ENCODE measurements at places on chromosomes 13 and 19.

DNA sequence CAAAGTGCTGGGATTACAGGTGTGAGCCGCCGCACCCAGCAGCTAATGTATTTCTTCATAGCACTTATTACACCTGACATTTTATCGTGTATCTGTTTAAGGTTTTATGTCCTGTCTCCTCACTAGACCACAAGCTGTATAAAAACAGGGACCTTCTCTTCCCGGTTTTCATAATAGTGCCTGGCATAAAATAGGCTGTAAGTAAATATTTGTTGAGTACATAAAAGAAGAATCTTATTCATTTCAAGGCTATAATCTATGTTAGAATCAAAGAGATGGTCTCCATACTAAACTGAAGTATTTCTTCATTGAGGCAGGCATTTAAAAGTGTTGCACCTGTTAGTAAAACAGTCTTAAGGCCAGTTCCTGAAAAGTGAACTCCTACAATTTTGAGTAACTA is 194.0 kb downstream of the SHISA2 start:
- DNase-seq, result no peak

DNA sequence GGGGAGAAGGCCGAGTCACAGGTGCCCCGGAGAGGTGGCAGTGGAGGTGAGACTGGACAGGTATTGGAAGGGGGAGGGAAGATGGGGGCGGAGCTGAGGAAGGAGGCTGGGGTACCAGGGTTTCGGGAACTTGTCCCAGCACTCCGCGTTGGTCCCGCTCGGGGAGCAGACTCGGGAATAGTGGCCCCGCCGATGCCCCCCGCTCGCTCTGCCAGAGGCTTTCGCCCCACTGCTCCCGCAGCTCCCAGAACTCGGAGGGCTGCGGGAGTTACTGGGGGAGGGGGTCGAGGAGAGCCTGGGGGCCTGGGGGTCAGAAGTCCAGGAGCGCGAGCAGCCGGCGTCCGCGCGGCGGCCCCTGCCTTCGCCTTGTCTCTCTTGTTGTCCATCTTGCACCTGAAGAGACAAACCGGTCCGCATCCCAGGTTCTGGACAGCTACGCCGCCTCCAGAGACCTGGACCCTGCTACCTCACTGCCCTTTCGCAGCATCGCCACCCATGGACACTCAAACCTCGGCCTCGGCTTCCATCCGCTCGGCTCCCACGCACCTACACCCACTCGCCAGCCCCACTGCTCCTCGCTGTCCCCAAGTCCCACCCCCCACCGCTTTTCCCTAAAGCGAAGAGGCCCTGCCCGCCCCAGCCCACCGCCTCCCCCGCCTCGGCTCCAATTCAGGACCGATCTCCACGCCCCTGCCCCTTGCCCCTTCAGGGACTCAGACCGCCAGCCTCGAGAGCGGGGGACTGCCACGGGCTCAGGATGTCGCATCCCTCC is 700 bp downstream of the PRR36 start:
- DNase-seq, result no peak

DNA sequence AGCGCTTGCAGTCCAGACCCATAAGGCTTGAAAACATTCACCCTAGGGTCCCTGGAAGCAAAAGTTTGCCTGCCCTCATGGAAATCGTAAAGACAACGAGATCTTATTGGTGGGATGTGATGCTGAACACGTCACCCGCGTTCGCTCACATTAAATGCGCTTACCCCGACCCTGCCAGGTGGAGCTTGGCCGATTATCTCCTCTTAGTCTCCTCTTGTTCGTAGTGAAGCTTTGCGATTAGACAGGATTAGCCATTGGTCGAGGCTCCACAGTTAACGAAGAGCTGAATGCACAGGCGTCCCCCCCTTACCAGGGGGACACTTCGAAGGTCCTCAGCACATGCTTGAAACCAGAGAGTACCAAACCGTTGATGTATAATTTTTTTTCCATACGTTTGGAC is 16.0 kb upstream of the KDM4B start:
- DNase-seq, result no peak

GRCh38 chr19:33177417-33177979 is 16.6 kb upstream of the LRP3 start:
- DNase-seq, result no peak

DNA sequence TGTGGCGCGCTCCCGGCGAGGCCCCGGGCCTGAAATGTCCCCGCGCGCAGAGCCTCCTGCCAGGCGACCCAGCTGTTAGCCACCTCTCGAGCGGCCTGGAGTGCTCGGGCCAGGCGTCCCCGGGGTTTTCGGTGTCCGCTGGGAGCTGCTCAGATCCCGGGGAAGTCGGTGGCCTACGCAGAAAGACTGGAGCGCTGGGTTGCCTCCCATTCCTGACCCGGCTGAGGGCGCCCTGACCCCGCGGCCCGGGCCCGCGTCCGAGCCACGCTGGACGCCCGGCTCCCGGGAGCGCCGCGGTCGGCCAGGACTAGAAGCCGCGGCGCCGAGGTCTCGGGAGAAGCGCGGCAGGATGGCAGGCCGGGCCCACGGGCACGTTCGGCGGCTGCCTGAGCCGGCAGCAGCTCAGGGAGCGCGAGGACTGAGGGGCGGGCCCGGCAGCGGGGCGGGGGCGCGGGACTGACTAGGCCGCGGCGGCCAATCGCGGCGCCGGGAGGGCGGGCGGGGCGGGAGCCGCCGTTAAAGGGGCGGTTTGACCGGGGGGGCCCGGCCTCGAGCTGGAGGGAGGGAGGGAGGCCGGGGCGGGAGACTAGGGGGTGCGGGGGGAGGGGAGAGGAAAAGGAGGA is 1.3 kb upstream of the ZIC2 start:
- no peak for DNase-seq

DNA sequence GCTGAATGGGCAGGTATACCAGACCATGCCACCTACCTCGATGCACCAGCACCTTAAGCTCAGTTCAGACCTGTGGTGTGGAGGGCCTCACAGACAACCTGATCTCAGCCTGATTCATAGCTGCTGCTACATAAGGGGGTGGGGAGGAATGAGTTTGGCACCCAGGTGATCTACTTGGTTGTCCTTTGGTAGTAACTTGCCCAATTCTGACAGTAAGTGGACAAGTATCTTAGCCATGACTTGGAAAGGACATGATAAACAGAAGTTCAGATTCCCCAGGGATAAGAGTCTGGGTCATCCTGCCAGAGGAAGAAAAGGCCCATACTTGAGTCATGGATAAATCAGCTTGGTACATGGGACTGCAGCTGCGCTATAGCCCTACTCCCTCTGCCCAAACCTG is 28.4 kb upstream of the SOHLH2 start:
- no peak for DNase-seq

DNA sequence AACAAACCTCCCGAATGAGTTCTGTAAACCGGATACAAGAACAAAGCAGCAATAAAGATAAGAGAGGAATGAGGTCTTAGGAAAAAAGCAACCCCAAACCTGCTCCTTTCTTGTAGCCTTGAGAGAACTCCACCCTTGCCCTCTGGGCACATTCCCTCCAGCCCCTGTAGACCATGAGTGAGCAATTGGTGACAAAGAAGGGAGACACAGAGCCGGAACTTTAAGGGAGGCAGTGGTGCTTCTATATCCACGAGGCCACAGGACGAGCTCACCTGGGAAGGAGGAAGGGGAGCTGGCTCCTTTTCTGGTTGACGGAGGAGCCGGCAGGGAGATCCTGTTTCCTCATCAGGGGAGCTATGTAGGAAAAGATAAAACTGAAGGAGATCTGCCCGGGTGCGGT is 13.0 kb downstream of the BRME1 start:
- no peak for DNase-seq

- no peak for DNase-seq
Observed at GRCh38 chr13:113851826-113852535, 11.9 kb downstream of the GAS6 start.

GRCh38 chr13:98570929-98571372 is 6.0 kb downstream of the STK24 start:
- DNase-seq, result no peak

DNA sequence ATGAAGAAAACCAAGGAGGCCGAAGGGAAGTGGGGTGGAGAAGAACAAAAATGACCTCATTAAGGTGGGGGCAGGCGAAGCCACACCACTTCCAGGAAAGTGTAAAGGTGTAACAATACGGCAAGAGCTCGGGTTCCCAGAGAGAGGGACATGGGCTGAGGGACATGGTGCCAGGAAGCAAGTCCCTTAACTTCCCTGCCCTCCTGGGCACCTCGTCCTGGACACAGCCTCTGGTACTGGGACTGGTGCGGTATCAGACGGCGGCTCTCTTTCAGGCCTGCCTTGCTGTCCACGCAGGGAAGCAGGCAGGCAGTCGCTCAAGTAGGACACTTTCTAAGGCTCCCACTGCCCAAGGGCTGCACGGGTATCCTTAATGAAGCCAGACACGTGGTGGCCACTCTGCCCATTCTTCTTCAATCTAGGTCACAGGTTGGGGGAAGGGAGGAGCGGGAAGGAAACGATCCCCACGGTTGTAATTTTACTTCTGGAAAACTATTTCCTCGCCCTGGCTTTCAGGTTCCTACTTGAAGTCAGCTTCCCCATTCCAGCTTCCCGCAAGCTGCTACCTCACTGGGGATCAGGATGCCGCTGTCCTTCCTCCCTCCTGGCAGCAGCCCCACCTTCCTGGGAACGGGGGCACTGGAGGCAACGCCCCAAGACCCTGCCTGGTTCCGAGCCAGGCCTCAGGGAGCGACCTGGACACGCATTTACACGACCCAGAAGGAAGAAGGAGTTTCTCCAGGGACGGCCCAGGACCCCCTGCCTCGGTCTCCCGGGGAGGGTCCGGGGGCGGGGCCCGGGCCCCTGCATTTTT is 1.2 kb downstream of the AP3D1 start:
- no peak for DNase-seq

- no peak for DNase-seq
Observed at GRCh38 chr13:95185311-95185710, 115.9 kb downstream of the ABCC4 start.

GRCh38 chr19:48578891-48579290 is 26.9 kb downstream of the SULT2B1 start:
- DNase-seq, result no peak

- no peak for DNase-seq
Observed at GRCh38 chr13:113762538-113762937, 3.5 kb downstream of the TMEM255B start.

GRCh38 chr13:23433171-23434153 is at the start of gene SACS:
TSS of gene SACS (minus strand) at chr13:23433702. CDS start at chr13:23411239, 22,463 bp downstream.
- DNase-seq, result peak; percentile 41

GRCh38 chr13:44432650-44433049 is 59.0 kb downstream of the SERP2 start:
- no peak for DNase-seq

- no peak for DNase-seq
Observed at GRCh38 chr19:37997911-37998344, 90.9 kb downstream of the SIPA1L3 start.

- no peak for DNase-seq
Observed at GRCh38 chr13:50123002-50123401, 107.8 kb downstream of the KCNRG start.

DNA sequence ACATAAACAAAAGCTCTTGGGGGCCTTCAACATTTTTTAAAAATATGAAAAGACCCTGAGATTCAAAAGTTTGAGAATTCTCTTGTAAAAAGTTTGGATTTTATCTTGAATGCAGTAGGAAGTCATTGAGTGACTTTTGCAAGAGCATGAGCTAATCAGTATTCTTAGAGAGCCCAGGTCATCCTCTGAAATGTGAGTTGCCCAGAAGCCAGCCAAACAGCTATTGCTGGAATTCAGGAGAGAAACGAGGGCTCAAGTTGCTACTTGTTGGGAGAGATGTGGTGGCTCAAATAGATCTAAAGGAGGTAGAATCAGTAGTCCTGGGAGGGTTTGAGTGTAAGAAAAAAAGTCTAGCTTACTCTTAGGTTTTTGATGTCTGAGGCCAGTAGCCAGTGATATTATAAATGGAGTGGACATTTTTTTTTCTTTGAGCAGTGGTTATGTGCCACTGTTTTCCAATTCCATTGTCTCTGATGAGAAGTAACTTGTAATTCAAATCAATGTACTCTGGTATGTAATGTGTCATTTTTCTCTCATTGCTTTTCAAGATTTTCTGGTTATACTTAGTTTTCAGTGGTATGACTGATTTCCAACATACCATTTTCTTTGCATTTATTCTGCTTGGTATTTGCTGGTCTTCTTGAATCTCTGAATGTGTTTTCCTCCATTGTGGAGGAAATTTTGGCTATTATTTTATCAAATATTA is 30.7 kb downstream of the LMO7 start:
- no peak for DNase-seq

DNA sequence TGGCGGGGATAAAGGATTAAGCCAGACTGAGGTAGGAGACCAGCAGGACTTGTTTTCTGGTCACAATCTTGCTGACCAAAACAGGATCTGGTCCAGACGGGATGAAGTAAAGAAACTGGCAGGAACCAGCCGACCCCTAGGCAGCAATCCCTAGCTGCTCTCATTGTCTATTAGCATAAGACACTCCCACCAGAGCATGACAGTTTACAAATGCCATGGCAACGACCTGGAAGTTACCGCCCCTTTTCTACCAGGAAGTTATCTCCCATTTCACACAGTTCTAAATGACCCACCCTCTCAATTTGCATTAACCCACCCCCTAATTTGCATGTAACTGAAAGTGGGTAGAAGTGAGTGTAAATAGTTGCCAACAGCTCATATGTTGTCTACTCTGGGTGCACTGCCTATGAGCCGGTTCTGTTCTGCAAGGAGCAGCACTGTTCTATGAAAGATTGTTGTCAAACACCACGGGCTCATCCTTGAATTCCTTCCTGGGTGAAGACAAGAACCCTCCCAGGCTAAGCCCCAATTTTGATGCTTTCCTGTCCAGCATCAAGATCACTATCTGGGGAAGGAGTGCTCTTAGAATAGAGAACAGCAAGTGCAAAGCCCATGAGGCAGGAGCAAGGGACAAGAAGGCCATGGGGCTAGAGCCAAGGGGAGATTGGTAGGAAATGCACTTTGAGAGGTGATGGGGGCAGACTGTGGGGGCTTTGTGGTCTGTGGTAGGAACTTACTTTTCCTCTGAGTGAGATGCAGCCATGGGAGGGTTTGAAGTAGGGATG is 13.9 kb upstream of the FBXO27 start:
- no peak for DNase-seq

DNA sequence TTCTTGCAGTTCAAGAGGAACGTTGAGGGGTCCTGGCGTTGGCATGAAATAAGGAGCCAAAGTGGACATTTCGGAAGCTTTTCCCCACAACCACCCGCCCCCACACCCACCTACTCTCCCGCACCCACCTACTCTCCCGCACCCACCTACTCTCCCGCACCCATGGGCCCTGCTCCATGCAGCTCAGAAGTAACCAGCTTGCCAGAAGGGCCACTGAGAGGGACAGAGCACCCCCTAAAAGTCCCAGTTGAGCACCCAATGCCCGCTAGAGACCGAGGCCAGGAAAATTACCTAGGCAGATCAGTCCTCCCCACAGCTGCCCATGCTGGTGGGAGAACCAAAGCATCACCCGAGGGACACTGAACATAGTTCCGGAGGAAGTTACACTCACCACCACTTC is 11.8 kb downstream of the VSTM2B start:
- no peak for DNase-seq

Measured in hypothalamus (tissue), 51 donors.